IPS DF 19.7 (cell line): ENCODE measurements at places on chromosomes 7 and 10.

- DNase-seq = no peak
These were observed 219.5 kb upstream of the PHYHIPL start for GRCh38 chr10:58956926-58957325.

- DNase-seq = no peak
These were observed 58.4 kb downstream of the FOXP2 start for GRCh38 chr7:114472896-114473512.

GRCh38 chr7:44805950-44806349 is 9.5 kb downstream of the PPIA start:
- DNase-seq = no peak

DNA sequence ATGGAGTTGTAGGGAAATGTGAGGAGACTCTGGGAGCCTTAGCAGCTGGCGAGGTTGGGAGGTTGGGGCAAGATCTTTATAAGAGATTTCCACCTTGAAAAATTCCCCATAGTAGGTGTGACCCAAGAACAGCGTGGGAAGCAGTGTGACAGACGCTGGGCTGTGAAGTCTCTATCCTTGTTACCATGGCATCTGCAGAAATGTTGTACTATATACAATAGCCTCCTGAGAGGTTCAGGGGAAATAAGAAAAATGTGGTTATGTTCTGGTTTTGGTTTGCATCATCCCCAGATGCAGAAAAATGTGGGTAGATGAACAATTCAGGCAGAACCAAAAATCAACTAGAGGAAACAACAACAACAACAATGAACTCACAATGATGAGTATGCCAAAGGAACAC is 498.6 kb downstream of the SH2D4B start:
- DNase-seq = no peak

GRCh38 chr10:89609833-89610346 is 35.2 kb downstream of the PANK1 start:
- DNase-seq = no peak

DNA sequence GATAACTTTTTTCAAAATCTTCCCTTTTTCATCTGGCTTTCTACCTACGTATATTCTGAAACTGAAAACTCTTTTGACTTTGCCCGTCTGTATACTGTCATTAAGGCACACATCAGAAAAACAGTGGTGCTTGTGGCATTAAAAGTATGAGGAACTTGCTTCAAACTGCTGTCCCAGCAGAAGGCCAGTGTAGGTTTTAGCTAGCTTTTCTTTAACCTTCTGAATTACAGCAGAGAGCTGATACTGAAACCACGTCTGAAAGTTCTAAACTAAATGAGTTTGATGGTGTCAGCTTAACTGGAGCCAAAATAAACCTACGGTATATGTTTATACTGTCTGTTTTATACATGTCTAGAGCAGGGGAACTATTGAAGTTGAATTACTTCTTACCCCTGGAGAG is 283.4 kb downstream of the TFEC start:
- no peak for DNase-seq

DNA sequence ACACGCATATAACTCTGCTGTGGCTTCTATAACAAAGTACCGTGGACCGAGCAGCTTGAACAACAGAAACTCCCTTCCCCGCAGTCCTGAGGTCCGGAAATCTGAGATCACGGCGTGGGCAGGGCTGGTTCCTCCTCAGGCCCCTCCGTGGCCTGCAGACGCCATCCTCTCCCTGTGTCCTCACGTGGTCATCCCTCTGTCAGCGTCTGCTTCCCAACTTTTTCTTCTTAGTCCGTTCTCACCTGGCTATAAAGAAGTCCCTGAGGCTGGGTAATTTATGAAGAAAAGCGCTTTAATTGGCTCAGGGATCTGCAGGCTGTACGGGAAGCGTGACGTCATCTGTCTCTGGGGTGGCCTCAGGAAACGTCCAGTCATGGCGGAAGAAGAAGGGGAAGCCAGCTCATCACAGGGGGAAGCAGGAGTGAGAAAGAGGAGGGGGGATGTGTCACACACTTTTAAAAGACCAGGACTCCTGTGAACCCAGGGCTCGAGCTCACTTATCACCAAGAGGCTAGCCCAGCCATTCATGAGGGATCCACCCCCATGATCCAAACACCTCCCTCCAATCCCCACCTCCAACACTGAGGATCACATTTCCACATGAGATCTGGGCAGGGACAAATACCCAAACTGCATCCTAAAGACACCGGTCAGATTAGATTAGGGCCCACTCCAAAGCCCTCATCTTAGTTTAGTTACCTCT is 91.2 kb upstream of the INSIG1 start:
- no peak for DNase-seq

DNA sequence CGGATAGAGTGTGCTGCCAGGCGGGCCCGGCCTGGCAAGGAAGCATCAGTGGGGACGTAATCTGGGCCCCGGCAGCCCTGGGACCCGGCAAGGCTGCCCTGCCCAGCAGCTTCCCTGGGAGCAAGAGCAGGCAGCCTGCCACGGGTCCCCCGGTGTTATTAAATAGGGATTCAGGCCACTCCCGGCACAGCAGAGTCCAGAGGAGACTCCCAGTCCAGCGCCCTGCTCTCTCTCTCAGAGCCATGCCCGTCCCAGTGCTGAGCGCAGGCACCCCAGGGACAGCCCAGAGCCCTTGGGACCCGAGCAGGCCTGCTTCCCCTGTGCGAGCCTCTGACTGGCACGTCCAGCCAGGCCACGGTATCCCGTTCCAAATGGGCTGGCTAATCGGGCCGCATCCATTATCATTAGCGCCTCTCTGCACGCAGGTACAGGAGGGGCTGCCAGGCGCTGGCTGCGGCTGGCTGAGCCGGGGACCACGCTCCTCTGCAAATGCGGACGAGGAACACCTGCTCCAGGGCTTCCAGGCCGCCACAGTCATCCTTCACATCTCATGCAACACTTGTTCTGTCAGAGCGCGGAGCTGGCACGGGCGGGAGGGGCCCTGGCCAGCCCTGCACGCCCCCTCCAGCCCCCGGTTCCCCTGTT is 344.2 kb upstream of the MKI67 start:
- no peak for DNase-seq

GRCh38 chr10:89335226-89335625 is 7.4 kb downstream of the IFIT3 start:
- no peak for DNase-seq

GRCh38 chr10:21403256-21404015 is 122.0 kb downstream of the SKIDA1 start:
- DNase-seq = no peak

GRCh38 chr7:75621124-75621523 is 117.6 kb downstream of the HIP1 start:
- DNase-seq = no peak

- no peak for DNase-seq
These were observed 119.3 kb downstream of the CABCOCO1 start for GRCh38 chr10:61781969-61782403.

- no peak for DNase-seq
These were observed 4.3 kb upstream of the PTPRN2 start for GRCh38 chr7:158591944-158592343.

DNA sequence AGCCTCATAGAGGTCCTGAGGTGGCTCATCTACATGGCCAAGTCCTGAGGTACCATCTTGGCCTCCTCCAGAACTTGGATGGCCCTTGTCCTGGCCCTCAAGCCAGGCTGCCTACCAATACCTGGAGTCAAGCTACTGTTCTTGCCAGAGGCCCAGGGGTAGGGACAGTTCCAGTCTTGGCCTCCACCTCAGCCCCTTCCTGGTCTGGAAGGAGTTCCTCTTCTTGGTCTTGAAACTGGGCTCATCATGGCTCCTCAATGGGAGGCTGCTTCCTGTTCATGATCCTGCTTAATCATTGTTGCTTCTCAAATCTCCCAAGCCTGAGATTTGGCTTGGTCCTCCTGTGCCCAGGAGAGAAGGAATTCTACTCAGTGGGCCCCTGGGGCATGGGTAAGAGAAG is 3.9 kb downstream of the HPS6 start:
- no peak for DNase-seq

DNA sequence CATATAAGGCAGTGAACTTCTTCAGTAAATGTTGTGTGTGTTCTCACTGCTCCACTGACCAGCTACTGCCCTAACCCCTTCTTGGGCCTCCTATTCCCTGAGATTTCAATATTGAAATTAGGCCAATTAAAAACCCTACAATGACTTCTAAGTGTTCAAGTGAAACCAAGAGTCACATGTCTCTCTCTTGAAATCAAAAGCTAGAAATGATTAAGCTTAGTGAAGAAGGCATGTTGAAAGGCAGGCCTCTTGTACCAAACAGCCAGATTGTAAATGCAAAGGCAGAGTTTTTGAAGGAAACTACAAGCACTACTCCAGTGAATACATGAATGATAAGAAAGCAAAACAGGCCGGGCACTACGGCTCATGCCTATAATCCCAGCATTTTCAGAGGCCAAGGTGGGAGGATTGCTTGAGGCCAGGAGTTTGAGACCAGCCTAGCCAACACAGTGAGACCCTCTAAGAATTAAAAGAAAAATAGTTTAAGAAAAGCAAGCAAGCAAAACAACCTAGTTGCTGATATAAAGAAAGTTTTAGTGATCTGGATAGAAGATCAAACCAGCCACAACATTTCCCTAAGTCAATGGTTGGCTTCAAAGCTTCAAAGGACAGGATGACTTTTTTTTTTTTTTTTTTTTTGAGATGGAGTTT is 22.3 kb downstream of the BRAF start:
- no peak for DNase-seq

DNA sequence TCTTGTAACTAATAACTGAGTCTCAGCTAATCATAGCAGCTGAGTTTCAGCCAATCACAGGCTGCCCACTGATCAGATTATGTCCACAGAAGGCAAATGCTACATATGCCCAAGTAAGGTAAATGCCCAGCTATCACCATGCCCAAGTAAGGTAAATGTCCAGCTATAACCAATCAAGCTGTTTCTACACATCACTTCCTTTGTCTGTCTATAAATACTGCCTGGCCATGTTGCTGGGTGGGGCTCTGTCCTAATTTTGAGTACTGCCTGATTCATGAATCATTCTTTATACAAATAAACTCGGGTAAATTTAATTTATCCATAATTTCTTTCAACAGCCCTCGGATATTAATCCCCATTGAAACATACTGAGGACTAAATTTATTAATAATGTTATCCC is 312.4 kb downstream of the CACNA2D1 start:
- no peak for DNase-seq

- DNase-seq = no peak
These were observed 1071.5 kb upstream of the C7orf33 start for GRCh38 chr7:147519062-147519461.

DNA sequence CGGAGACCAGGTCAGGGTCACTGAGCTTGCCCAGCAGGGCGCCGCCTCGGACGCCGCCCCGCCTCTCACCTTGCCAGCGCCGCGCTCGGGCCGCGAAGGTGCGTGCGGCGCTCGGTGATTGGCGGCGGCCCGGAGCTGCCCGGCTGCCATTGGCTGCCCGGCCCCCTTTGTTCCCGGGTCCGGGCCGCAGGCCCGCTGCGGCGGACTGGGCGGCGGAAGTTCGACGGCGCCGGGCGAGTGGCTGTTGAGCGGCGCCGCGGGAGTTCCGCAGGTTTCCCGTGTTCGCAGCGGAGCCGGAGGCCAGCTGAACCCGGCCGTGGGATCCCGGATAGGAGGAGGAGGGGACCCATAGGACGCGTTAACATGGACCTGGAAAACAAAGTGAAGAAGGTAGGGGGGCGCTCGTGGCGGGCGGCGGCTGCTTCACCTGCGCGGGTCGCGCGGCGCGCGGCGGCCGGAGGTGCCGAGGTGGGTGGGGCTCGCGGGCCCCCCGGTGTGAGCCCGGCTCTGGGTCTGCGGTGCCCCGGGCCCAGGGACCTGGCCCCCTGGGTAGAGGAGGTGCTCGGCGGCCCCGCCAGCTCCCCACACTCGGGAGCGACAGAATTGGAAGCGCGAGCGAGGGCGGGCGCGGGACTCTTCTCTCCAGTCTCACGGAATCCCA is at the start of gene TES:
TSS of gene TES (plus strand) at position 195 of the 661 bp plus-strand sequence. CDS start at position 364, 169 bp downstream.
- peak; percentile 45 for DNase-seq

DNA sequence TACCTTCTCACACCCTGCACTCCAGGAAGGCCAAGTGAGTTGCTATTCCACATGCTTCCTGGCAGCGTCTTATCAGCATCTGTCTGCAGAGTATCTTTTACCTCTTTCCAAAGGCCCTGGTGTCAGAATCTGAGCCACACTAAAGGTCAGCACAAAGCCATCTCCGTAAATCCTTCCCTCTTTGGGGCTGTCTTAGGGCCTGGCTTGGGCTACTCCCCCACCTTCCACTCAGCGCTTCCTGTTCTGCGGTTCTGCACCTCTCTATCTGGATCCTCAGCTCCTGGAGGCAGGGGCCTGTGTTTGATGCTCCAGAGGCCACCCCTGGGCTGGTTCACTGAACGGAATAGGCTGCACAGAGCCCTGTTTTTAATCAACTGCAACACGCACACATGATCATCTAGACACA is 334.8 kb upstream of the GALNT17 start:
- no peak for DNase-seq

- DNase-seq = no peak
These were observed 438 bp downstream of the ARID5B start for GRCh38 chr10:61901829-61902444.

DNA sequence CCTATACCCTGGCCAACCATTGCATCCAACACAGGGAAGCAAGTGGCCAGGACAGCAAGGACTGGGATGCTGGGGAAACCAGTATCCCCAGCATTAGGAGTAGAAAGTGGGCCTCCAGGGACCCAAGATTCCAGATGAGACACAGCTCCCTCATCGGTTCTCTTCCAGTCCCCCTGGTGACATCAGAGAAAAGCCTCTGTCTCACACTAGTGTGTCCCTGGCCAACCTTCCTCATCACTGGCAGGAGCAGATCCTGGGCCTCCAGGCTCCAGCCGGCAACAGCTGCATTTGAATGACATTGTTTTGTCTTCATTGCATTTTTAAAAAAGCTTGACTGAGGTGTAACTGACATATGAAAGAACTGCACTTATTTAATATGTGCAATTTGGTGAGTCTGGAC is 177.3 kb upstream of the LYZL2 start:
- no peak for DNase-seq

- no peak for DNase-seq
These were observed 16.0 kb upstream of the SLC29A3 start for GRCh38 chr10:71302874-71303568.

- DNase-seq = no peak
These were observed 534.3 kb downstream of the GRM8 start for GRCh38 chr7:126718419-126718818.

- DNase-seq = no peak
These were observed 27.9 kb downstream of the MTURN start for GRCh38 chr7:30162622-30163124.
